H9 (cell line): ENCODE measurements at places on chromosomes 6 and 20.

DNA sequence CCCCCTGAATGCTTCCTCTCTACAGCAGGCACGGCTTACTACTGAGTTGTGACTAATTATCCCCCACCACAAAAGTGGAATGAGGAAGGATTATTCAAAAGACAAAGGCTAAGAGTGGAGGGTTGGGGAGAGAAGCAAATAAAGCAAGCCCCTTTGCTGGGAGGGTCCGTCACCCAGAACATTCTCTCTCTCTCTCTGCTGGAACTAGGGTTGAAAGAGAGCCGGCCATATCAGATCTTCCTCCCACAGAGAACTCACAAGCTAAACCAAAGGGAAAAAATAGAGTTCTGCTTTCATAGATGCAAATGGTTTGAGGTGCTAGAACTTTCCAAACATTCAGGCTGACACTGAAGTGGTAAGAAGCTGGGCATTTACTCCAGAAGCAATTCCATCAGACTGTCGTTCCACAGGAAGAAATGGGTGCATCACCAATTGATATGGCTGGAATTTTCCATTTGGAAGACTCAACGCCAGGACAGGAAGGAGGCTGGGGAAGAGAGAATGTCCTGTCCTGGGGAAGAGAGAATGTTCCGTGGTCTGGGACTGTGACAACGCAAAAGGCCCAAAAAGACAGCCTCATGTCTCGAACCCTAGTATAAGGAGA lies 7.9 kb downstream of the ZMYND8 start:
- no peak for DNase-seq

DNA sequence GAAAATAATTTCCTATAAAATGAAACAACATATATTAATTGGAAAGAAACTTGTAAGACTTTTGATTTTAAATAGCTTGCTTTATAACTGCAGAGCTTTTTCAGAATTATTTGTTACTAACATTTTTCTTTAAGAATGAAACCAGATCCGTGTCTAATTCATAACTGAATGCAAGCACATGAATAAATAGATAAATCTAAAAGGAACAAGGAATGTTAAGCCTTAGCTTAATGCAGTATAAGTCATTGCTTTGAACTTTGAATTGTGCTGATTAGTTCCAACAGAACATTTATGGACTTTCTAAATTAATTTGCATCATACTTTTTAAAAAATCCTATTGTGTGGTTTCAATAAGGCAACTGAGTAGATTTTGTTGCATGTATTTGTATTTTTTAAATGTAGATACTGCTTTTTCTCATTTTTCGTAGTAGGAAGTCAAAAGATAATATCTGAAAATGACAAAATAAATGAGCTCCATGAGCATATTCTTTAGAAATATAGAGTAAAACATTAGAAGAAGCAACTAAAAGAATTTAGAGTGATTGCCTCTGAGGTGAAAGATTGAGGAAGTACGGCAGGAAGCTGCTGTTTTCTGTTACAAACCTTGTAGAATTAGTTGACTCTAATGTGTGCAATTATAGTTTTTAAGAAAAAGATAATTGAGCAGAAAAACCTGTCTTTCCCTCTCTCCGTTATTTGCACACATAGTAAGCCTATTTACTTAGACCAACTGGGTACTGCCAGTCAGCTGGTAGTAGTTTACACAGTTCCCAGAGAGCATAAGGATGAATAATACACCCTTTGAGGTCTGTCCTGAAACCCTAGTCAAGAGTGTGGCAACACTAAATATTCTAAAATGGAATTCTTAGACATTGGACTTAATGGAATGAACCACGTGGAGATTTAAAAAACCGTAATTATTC lies 32.6 kb upstream of the SLC35D3 start:
- no peak for DNase-seq

- no peak for DNase-seq
These were observed 125.8 kb upstream of the BCLAF1 start for GRCh38 chr6:136415351-136416007.

- no peak for DNase-seq
These were observed 9.2 kb downstream of the TMC2 start for GRCh38 chr20:2545594-2545993.

GRCh38 chr6:39029156-39030011 lies 19.2 kb upstream of the GLP1R start:
- DNase-seq: peak; percentile 77
